ENCODE measurements at places on chromosomes 2 and 18. TPM values are rescaled to one million over a fixed set of nuclear protein-coding genes. Genes with fewer than 3 reads are reported as not detected.

The SELENOI gene
- 4.8 TPM for total RNA-seq

The NEU4 gene
- not detected for total RNA-seq

The DOK1 gene
- total RNA-seq = 21.9 TPM

The EPAS1 gene
- 46.1 TPM for total RNA-seq

The IL18RAP gene
- not detected for total RNA-seq

The KCNF1 gene
- total RNA-seq = 6.8 TPM

The CERKL gene
- not detected for total RNA-seq

The POTEJ gene
- not detected for total RNA-seq

The AGXT gene
- total RNA-seq = not detected

The PTPRM gene
- total RNA-seq = 57.7 TPM

The CCDC68 gene
- 1.5 TPM for total RNA-seq

The CHRND gene
- total RNA-seq = not detected

The NTSR2 gene
- total RNA-seq = not detected

The SP100 gene
- 69.0 TPM for total RNA-seq

The TTN gene
- under 0.01 TPM for total RNA-seq
